HEK293T (cell line): ENCODE measurements at places on chromosomes 12 and 14.

- no peak for DNase-seq
Observed at GRCh38 chr12:120237360-120238171, 28.0 kb downstream of the PXN start.

- no peak for DNase-seq
Observed at GRCh38 chr14:100604709-100605108, 17.5 kb upstream of the BEGAIN start.

- DNase-seq, result no peak
Observed at GRCh38 chr12:77947330-77947729, 116.6 kb downstream of the NAV3 start.

DNA sequence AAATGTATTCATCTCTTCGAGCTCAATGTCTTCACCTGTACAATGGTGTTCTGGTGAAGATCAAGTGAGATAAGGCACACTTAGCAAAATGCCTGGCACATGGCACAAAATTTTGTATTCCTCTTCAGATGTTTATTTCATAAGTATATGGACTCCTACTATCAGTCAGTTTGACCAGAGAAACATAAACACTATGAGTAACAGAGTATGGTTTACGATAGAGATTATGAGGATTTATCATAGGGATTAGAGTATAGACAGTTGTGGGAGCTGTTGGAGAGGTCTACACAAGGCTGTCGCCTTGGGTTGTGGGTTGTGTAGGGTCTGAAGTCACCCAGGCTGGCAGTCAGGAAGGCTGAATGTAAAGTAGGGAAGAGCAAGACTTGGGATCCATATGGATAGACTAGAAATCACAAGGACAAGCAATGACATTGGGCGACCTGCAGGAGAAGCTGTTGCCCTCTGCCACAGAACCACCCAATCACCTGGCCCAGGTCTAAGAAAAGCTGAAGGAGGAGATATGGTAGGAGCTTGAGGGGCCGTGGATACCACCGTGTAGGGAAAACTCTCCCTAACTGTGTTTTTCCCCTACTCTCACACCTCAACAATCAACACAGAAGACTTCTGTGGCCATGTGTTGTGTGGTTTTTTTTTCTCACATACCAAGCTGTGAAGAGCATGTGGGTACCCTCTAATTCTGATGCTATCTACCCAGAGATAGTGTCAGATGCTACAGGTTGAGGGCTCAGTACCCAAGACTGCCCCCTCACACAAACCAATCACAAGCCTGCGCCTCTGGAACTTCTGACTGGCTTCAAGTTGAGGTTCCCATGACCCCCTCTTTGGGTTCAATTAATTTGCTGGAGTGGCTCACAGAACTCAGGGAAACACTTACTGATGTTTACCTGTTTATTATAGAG, 27.2 kb upstream of the RESF1 start:
- no peak for DNase-seq

DNA sequence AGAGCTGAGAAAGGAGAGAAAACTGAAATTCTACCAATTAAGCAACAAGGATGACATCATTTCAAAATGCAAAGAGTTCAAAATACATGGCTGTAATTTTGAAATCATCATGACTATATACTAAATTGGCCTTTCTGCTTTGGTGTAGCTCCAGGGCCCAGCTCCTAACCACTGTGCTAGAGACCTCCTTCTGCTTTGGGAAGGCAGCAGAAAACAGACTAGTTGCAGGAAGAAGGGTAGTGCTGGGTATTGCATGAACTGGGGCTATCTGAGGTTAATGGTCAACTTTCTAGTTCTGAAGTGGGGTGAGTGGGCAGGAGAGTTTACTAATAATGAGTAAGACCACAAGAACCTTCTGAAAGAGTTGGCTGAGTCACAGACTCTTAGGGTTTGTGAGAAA, 66.2 kb downstream of the PTGER2 start:
- no peak for DNase-seq

GRCh38 chr12:131129839-131130238, 176.1 kb downstream of the ADGRD1 start:
- no peak for DNase-seq

DNA sequence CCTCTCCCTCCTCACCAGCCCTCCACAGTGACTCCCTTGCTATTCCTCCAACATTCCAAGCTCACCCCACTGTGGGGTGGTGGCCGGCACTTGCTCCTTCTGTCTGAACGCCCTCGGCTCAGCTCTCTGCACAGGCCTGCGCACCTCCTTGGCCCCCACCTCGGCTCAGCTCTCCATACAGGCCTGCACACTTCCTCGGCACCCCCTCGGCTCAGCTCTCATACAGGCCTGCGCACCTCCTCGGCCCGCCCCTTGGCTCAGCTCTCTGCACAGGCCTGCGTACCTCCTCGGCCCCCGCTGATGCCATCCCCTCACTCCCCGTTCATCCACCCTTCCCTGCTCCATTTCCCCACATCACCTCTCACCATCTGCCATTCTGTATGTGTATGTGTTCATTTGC, 332.7 kb upstream of the FKBP4 start:
- DNase-seq, result no peak

GRCh38 chr12:65403188-65403587, 124.7 kb downstream of the MSRB3 start:
- no peak for DNase-seq

DNA sequence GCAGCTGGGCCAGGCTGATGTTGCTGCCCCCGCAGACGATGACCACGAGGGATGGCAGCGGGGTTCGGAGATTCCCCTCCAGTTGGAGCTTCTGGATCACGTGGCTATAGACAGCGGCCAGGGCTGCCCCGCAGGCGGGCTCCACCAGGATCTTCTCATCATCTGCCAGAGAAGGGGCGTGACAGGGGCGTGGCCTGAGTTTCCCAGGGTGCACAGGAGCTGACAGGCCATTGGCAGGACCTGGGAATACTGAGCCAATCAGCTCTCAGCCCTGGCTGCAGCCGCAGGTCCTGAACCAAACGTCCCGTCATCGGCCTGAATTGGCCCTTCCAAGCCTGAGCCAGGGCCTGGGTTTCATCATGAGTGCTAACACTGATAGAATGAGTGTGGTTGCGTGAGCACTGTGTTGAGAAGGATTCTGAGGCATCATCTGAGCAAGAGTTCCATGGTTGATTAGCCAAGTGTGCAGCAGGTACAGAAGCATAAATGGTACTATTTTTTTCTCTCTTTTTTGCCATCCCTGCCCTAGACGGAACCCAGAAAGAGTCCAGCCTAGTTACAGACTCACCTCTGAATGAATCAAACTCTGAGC, 10.6 kb downstream of the SDS start:
- DNase-seq, result peak; percentile 82

DNA sequence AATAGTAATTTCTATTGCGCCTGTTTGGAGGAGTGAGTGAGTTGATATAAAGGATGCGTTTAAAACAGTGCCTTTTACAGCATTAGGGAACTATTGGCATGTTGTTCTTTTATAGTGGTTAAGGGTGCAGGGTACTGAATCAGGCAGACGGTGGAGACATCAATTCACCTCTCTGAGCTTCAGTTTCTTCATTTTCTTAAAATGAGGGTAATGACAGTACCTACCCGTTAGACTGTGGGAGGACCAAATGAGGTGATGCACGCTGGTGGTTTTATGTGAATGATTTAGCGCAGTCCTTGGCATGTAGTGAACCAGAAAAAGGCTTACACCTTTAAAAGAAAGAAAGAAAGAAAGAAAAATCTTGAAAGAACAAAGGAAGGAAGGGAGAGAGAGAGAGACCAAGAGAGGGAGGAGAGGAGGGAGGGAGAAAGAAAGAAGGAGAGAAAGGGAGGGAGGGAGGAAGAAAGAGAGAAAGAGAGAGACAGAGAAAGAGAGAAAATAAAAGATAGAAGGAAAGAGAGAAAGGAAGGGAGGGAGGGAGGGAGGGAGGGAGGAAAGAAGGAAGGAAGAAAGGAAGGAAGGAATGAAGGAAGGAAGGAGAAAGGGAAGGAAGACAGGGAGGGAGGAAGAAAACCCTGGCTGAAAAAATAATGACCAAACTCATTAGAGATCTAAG, 22.2 kb upstream of the CCND2 start:
- no peak for DNase-seq

- DNase-seq, result no peak
Observed at GRCh38 chr14:50040401-50040775, 76.0 kb downstream of the VCPKMT start.
